Hematopoietic multipotent progenitor cell treated with erythropoietin and hydrocortisone succinate and interleukin-3 and kit ligand, for 15 days (in vitro differentiated cells): ENCODE measurements at places on chromosomes 4 and X.
A peak's percentile ranks its signal among the peaks of the same experiment; 100 is the strongest.

GRCh38 chrX:136192839-136193414, 45.6 kb downstream of the FHL1 start:
- DNase-seq: no peak

DNA sequence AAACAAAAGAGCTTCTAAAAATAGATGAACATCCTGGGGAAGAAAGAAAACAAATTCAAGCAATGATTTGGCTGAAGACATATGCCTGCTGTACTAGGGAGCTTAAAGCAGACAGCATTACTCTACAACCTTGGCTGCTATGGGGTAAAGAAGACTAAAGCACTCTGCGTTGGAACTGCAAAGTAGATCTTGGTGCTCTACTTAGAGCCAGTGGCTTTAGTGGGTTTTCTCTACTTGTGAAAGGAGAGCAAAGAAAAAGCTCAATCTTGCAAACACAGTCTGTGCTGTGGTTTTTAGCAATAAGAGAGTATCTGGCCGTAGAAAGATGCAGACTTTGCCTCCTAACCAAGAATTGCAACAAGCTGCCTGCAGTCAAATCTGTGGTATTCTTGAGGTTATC, 334.7 kb upstream of the NDST3 start:
- no peak for DNase-seq

GRCh38 chr4:100708776-100709175, 191.0 kb upstream of the EMCN start:
- DNase-seq: no peak

- DNase-seq: no peak
These were observed 96.0 kb upstream of the ATOH1 start for GRCh38 chr4:93732509-93732908.

DNA sequence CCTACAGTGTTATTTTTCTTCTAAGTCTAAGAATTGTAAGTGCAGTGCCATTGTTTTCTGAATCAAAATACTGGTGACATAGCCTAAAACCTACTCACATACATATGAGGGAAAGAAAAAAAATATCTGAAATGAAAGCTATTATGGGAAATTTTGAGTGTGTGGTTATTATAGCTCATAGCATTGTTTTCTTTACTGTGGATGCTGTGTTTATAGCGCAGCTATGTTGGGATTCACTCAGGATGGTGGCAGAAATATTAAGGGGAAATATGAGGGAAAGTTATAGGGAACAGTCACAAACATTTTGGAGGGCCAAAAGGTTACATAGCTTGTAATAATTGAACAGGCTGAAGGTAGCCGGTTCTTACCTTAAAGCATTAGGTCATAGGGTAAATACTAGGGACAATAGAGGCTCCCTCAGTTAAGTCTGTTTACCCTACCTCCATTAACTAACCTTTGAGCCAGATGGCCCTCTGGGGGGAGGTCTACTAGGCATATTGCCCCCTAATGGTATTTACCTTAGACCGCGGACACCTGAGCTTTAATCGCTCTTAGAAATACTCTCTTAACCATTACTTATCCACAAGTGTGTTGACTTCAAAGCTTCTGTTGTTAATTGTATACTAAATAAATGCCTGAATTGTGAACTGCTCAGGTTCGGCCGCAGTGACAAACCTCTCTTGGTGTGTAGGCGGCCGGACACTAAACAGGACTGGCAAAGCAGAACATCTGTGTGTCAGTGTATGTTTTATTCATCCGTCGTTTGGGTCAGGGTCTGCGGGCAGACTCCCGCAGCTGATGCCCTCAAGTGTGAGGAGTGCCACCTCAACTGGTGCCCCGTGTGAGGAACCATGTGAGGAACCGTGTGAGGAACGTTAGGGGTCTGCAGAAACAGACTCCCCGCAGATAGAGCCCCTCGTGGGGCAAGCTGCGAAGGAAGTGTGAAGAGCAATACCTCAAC, 21.3 kb upstream of the SULT1B1 start:
- no peak for DNase-seq

DNA sequence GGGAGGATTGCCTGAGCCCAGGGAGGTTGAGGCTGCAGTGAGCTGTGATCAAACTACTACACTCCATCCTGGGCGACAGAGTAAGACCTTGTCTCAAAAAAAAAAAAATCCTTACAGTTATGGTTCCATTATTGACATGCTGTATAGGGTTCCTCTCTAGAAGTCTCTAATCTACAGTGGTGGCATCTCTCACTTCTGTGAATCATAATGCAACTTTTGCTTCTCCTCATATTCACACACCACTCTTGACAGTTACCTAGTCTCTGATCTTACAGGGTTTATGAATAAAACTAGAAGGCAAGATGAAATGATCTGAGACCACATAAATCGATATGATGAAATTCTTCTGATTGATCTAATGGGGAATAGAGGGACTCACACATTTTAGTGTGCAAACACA, 40.6 kb downstream of the DOCK11 start:
- no peak for DNase-seq

DNA sequence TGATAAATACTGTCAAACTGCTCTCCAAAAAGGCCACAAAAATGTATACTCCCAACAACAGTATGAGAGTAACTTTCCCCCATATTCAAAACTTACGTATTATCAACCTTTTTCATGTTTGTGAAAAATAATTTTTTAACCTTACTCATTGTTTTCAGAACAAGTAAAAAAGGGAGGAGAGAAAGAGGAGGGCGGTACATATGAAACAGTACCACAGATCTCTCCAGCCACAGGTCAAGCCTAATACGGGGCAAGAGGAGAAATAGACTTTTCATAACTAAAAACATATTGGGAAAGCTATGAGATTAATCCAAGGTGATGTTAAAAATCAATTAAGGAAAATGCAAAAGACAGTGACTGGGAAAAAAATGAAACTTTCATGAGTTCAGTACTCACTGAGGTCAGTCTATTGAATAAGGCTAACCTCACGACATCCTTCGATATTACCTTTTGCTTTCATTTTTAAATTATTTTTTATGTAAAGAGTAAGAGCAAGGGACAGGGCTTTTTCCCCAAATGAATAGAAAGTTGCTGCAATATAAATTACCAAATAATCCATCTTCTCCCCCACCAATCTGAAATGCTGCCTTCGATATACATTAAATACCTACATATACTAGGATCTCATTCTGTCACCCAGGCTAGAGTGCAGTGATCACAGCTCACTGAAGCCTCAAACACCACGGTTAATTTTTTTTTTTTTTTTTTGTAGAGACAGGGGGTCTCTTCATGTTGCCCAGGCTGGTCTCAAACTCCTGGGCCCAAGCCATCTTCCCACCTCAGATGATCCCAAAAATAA, 25.3 kb downstream of the FBXW7 start:
- DNase-seq: no peak

GRCh38 chrX:48569958-48570357, 4.3 kb upstream of the RBM3 start:
- no peak for DNase-seq

DNA sequence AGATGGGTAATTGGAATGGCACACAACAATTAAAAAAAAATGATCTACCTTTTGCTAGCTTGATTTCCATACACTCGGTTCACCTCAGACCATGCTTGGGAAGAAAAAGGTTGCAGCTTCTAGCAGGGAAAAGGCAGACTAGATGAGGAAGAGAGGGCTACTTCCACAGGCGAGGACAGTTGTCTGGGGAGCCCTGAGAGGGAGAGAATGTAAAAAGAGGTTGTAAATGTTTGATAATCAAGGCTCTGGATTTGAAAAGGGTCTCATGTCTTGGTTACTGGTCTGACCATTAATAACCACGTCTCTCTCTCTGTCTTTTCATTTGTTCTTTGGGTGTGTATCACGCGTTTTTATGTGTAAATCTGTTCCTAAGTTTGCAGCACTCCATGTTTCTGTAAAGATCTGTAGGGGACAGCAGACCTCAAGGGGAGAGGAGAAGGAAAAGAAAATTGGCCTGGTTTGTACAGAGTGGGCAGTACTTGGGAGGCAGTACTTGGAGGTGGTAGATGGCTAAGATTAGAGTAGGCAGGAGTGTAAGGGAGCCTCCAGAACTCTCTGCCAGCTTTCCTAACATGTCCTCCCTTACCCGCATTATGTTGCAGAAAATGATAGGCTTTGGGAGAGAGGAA, 750 bp downstream of the ARMCX5 start:
- peak; percentile 1 for DNase-seq

DNA sequence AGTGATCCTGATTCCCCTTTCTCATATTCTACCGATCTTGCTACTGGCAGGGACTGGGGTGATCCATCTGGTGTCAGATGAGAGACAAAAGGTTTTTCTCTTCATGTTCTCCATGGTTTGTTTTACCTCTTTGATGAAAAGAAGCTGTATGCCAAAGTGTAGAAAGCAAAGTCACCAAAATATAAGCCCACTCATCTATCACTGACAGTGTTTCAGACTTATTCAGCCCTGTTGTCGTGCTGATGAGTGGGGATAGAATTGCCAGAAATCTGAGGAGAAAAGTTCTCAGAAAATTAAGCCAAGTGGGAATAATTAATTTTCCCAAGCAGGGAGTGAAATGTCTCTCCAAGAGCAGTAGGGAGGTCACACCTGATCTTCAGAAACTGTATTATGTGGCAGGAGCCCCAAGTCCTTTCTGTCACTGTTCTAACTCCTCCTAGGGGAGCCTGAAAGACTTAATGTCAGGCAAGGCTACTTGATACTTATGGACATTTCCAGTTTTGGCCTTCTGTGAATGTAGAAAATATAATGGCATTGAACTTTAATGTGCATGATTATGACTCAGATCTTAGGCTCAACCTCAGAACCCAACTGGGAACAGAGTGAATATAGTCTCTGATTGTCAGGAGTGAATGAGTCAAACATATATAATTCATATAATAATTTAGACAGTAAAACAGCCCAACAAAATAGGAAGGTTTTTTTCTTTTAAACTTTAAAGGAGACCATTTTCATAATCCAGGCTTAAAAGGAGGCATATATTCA, 298.1 kb downstream of the ANKRD50 start:
- DNase-seq: no peak

GRCh38 chrX:119654112-119654531, 38.8 kb downstream of the SEPTIN6 start:
- DNase-seq: no peak

DNA sequence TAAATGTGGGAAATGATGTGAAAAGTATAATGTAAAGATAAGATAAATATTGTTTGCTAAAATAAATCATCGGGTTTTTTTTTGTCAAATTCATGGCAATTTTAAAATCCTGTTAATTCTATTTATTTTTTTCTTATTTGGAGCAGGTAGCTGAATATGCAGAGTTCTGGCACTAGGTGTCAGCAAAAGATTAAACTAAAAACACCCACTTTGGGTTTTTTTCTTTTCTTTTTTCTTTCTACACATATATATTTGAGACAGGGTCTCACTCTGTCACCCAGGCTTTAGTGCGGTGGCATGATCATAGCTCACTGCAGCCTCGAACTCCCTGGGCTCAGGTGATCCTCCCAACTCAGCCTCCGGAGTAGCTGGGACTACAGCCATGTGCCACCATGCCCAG, 6.9 kb upstream of the RAP2C start:
- peak; percentile 3 for DNase-seq

GRCh38 chrX:153649178-153649914, 2.3 kb downstream of the DUSP9 start:
- DNase-seq: peak; percentile 18

- no peak for DNase-seq
These were observed 87.1 kb downstream of the KDR start for GRCh38 chr4:55038176-55038890.

- DNase-seq: peak; percentile 86
These were observed 45.8 kb downstream of the SLC39A8 start for GRCh38 chr4:102299354-102300107.

- DNase-seq: peak; percentile 55
These were observed 8.7 kb downstream of the SMIM10 start for GRCh38 chrX:134999469-134999868.

GRCh38 chr4:15901007-15901406, 37.5 kb downstream of the FGFBP1 start:
- no peak for DNase-seq

GRCh38 chr4:97197106-97197505, 946.2 kb downstream of the STPG2 start:
- DNase-seq: no peak

GRCh38 chrX:155889328-155889727, 8.2 kb downstream of the VAMP7 start:
- DNase-seq: no peak

DNA sequence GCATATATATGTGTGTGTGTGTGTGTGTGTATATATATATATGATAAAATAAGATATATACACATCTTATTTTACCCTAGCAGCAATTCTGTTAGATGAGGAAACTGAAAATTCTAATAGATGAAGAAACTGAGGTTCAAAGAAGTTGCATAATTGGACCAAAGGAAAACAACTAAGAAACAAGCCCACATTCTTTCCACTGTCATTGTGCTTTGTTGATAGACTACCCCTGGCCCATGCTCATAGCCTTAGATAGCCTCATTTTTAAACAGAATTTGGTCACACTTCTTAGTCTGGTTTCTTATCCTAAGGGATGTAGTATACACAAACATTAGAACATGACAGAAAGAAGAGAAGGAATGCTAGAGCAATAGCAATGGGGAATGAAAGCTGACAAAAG, 138.8 kb downstream of the NDST3 start:
- no peak for DNase-seq

DNA sequence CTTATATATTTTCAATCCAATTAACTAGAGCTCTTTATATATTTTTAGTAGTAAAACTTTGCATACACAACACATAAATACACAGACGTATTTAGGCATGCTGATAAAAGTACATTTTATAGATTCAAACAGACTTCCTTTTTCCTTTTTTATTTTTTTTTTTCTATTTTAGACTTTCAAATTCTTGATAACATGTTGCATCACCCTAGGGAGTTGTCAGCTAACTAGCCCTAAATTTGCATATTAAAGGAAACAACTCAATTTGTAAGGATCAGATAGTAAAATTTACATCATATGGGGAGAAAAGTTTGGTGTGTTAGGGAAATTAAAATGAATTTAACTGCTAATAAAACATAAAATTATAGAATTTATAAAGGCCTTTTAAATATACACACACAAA, 47.4 kb upstream of the APOOL start:
- no peak for DNase-seq

- no peak for DNase-seq
These were observed 18.8 kb upstream of the CLDN34 start for GRCh38 chrX:9948406-9948805.

DNA sequence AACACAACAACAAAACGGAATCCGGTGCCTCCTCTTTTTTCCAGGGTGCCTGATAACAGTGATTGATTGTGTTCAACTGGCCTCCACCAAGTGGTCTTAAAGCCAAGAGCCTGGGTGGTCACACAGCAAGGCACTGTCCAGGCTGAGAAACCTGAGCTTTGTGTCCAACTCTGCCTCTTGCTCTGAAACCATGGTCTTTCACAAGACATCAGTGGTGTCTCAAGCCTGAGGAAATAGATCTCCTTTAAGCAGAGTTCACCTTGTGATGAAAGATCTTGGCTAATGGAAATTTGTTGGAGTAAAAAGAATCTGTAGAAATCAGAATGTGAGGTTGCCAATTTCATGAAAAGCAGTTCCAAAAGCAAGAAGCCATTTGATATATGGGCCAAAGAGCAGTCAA, 47.3 kb upstream of the ACSL1 start:
- DNase-seq: no peak

GRCh38 chr4:142402900-142403299, 443.2 kb downstream of the INPP4B start:
- no peak for DNase-seq

GRCh38 chr4:135777361-135777760, 1575.8 kb upstream of the PABPC4L start:
- DNase-seq: no peak
